ENCODE measurements at places on chromosomes 1 and 21.
A peak's percentile ranks its signal among the peaks of the same experiment; 100 is the strongest.

GRCh38 chr1:38297842-38298241, 251.2 kb upstream of the POU3F1 start:
- no peak for DNase-seq

DNA sequence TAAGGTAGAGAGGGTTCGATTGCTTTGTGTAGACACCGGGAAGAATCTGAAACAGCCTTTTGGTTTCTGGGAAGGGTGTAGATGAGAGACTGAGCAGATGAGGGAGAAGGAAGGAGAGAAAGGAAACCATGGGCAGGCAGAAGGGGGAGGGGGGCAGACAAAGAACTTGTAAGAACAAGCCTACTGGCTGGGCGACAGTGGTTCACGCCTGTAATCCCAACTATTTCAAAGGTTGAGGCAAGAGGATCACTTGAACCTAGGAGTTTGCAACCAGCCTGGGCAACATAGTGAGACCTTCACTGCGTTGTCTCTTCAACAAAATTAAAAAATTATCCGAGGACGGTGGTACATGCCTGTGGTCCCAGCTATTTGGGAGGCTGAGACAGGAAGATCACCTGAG, 106.2 kb downstream of the TM2D1 start:
- DNase-seq: no peak

DNA sequence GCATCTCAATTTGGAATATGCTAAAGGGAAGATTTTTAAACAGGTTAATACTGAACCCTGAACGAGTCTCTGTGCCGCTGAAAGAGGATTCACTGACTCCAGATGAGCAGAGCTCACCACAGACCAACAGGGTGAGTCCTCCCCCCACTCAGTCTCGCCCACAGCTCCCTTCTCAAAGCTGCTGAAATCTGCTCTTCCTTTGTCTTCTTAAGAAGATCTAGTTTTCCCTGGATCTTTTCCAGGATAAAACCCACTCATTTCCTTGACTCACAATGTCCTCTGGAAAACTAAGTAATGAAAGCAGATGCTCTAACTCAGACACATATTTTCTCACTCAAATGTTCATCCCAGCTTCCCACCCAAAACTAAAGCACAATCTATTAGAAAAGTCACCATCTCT, 447.0 kb upstream of the PKN2 start:
- no peak for DNase-seq

GRCh38 chr1:7674972-7675371, 96.1 kb upstream of the VAMP3 start:
- no peak for DNase-seq

GRCh38 chr21:16535102-16535422, 805.3 kb downstream of the USP25 start:
- no peak for DNase-seq

DNA sequence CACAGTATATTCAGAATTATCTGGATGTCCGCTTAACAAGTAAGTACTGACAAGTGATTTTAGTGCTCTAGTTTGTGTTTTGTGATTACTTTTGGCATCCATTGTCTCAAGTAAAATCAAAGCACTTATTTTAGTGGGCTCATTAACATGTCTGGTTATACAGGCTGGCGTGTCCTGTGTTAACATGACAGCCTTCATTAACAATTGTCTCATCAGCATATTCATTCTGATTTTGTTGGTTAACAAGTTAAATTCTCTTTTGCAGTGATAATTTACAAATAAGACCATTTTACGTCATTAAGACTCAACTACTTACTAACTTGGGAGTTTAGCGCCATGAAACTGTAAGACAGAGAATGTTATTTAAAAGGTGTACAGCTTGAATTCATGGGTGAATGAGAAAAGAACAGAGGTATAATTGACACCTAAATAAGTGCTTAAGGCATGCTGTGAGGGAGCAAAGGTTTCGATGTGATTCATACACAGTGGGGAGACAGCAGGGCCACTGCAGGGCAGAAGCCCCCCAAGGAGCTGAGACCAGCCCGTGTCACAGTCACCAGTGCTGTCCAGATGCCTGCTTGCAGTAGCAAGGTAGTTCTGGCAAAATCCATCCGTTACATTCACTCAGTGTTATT, 22.4 kb downstream of the TAF5L start:
- no peak for DNase-seq

DNA sequence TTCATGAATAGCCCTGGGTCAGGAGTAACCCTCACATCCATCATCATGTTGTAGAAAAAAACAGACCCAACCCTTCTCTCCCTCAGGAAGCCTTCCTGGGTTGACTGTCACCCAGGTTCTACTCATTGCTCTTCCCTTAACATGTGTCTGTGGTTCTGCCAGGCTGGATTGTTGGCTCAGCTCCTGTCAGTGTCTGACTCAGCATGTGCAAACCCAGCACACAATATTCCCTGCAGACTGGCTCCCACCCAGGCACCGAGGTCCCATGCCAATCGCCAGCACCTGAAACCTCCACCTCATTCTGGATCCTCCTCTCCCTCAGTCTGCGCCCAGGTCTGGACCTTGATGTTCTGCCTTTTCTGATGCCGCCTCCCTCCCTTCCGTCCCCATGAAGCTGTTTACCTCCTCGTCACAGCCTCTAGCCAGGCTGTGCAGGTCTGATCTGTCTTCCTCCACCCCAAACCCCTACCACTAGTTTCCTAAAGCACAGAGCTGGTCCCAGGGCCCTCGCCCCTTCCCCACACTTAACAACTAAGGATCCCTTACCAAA, 4.3 kb upstream of the S100A8 start:
- no peak for DNase-seq

GRCh38 chr1:32965251-32965747, 690 bp upstream of the RNF19B start:
- DNase-seq: no peak

DNA sequence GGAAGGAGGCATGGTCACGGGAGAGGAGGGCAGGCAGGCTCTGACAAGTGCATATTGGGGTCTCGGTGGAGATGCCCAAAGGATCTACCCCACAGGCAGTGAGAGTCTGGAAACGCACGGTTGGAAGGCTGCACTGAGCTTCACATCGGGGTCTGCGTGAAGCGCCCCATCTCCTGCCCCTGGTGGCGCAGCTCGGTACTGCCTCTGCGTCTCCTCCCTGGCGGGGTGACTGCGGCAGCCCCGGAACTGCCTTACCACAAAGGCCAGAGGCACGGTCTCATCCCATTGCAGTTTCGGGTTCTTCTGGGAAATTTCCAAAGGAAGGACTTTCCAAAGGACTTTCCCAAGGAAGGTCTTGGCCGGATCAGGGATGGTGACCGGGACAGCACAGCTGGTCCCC, 69.2 kb upstream of the AJAP1 start:
- peak; percentile 10 for DNase-seq

DNA sequence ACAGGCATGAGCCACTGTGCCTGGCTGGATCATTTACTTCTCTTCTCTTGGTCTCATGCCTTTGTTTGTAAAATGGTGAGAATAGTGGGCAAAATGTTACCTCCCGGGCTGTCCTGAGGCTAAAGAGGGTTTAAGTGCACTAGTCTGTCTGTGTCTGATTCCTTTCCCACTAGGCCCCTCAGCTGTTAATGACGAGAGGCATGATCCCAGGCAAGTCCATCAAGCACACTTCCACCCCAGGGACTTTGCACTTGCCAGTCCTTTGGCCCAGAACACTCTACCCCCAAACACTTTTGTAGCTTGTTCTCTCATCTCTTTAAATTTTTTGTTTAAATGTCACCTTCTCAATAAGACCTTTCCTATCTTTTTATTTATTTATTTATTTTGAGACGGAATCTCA, 13.8 kb upstream of the EPB41 start:
- DNase-seq: no peak

GRCh38 chr1:5769760-5770159, 222.5 kb downstream of the NPHP4 start:
- DNase-seq: no peak

- DNase-seq: no peak
Measured at GRCh38 chr1:3040004-3040403, 18.7 kb downstream of the ACTRT2 start.

DNA sequence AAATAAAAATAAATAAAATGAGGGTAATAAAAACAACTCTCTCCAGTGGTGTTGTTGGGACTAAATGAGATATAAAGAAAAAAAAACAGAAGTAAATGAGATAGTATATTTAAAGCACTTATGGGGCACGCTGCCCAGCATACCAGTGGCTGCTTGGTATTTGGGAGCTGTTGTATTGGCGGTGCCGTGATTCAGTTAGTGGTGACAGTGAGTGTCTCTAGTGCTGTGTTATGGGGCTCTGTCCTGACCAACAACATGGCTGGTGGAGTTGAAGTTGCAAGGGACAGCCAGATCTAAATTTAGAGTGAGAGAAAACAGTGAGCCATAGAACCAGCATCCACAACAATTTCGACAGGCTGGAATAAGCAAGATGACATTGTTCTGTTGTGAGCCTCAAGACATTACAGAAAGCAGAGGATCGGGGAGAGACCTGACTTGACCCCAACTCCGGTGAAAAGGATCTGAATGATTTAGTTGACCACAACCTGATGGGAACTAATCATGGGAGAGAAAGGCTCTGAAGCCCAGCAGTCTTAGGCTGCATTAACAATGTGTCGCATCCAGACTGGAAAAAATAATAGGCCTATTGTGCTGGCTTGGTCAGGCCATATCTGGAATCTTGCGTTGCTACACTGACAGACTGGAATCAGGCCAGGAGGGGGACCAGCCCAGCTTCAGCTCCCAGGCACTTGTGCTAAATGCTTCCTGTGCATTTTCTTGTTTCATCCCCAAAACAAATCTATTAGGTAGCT, 2.4 kb upstream of the MFSD2A start:
- no peak for DNase-seq

GRCh38 chr1:163202833-163203451, at the start of gene RGS5:
RGS5 (minus strand) TSS chr1:163202916; CDS start chr1:163202835, 81 bp downstream.
- DNase-seq: no peak

DNA sequence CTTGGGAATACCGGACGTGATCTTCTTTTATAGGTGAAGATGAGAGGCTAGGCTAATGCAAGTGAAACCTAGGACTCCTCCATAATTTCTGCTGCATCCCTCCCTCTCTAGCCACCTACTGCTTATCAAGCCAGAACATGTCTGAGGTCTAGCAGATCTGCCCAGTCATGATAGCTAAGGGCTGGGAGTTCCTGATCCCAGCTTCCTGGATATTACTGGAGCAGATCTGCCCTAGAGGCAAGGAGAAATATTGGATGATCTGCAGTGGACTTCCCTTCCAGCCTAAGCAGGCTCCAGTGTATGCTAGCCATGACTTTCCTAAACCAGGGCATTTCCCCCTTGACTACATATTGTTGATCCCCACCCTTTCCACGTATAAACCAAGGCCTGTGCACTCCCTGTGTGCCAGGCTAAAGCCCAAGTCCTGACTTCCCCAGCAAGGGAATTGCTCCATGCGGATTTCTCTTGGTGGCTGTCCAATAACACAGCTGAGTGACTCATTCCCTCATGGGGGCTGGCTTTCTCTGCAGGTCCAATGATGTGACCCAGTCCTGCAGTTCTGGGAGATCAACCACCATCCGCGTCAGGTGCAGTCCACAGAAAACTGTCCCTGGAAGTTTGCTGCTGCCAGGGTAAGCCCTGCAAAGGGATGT, 15.5 kb upstream of the SARS1 start:
- DNase-seq: no peak

GRCh38 chr1:32454726-32455125, 10.1 kb upstream of the ZBTB8B start:
- DNase-seq: no peak

DNA sequence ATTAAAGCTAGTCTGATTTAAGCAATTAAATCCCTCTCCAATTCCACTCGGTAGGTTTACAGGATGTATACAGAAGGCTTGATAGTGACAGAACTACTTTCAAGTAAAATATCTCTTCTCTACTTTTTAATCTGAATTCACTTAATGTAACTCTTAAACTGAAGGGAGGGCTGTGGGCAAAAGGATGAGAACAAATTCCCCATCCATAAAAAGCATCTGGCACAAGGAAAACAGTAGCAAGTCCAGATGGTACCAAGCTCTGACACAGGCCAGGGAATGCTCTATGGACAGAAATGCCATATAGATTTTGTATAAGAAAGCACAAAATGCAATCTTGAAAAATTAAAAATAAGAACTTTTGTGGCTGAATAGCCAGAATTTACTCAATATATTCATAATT, 53.1 kb upstream of the USH2A start:
- DNase-seq: no peak

DNA sequence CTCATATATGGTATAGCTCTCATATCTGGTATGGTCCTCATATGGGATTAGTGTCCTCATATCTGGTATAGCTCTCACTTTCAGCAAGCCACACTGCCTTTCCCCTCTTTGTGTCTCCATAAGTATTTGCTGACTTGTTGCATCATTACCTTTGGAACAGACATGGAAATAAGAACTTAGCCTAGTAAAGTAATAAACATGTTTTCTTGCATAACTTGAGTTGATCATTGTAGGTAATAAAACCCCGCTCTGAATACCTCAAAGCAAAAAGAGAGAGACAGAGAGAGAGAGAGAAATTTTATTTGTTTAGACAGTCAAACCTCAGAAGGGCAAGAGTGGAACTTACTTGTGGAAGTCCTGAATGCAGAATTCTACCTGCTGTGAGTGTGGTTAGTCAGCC, 170.3 kb downstream of the GREM2 start:
- DNase-seq: no peak

- no peak for DNase-seq
Measured at GRCh38 chr1:237258871-237259270, 216.9 kb downstream of the RYR2 start.

DNA sequence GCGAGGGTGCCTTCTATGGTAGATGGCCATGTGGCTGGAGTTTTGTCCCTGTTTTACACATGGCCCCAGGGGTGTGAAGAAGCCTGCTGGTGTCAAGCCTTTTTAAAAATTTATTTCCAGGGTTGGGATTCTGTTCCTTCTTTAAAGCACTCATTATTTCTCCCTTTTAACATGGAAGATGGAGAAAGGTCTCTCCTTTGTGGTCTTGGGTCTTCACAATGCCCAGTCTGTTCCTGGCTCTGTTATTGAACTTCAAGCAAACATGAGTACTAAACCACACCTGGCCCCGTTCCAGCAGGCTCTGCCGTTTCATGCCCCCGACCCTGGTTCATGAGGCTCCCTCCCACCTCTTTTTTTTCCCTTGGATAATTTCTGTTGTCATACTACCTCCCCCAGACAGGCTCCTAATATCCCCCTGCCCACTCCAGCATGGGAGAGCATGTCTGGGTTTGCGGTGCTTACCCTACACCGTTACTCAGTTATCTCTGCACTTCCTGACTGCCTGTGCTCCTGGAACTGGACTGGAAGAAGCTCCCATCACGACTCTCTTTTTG, 121.2 kb upstream of the KIAA0040 start:
- DNase-seq: no peak

DNA sequence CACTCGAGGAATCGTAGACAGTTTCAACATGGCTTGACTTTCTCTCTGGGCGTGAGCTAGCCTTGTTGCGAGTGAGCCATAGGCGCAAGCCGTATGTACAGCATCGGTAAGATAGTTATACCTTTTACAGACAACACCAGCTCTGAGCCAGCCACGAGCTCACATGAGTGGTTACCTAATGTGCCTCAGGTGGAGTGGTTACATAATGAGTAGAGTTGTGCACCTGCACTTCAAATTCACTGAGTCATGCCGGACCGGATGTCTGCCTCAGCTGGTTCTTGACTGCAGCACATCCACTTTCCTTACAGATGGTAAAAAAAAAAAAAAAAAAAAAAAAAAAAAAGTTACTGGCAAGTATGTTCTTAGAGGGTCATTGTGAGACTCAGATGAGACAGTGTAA, 360.4 kb upstream of the NR5A2 start:
- no peak for DNase-seq
